Left renal cortex interstitium (tissue), 4 donors: ENCODE measurements at places on chromosomes 7 and 10.

DNA sequence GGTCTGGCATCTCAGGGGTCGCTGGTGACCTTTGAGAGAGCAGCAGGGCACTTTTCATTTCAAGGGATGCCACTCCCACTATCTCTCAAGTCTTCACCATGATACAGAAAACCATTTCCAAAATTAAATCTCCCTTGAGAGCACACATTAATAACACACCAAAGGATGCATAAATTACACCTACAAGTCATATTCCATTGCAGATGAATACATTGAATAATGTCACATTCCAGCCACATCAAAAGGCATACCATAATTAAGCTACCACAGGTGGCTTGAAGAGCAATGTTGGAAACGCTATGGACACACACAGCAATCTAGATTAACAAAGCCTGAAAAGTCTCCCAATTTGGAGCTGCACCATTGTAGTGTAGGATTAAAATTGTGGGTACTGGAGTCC lies 353.3 kb upstream of the ZMIZ1 start:
- no peak for DNase-seq

GRCh38 chr7:31811650-31812461 lies 124.8 kb downstream of the PPP1R17 start:
- no peak for DNase-seq

GRCh38 chr7:24665564-24666294 lies 91.5 kb downstream of the GSDME start:
- DNase-seq: peak; percentile 18

- DNase-seq: no peak
Measured at GRCh38 chr7:143733876-143734275, 23.6 kb downstream of the CTAGE6 start.

- DNase-seq: no peak
Measured at GRCh38 chr7:1512781-1513656, 8.8 kb upstream of the INTS1 start.

DNA sequence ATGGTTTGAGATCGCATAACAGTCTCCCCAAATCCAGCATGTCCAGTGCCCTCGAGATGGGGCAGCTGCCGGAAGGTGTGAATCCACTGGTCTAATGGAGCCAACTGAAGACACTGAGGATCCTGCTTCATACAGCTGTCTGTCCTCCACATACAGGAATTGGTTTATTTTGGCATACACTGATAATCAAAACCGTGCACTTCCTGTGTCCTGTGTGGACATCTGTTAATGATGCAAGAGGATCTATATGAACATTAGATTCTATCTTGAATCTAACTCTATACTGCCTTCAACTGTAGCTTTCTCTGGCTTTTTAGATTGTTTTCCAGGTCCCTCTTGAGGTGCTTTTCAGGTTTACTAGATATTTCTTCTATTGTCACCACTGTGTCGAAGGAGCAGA lies 3.0 kb upstream of the JAZF1 start:
- no peak for DNase-seq

GRCh38 chr7:139619367-139619657 lies 95.8 kb downstream of the CLEC2L start:
- DNase-seq: no peak

- DNase-seq: no peak
Measured at GRCh38 chr10:114065049-114065435, 21.4 kb downstream of the ADRB1 start.

DNA sequence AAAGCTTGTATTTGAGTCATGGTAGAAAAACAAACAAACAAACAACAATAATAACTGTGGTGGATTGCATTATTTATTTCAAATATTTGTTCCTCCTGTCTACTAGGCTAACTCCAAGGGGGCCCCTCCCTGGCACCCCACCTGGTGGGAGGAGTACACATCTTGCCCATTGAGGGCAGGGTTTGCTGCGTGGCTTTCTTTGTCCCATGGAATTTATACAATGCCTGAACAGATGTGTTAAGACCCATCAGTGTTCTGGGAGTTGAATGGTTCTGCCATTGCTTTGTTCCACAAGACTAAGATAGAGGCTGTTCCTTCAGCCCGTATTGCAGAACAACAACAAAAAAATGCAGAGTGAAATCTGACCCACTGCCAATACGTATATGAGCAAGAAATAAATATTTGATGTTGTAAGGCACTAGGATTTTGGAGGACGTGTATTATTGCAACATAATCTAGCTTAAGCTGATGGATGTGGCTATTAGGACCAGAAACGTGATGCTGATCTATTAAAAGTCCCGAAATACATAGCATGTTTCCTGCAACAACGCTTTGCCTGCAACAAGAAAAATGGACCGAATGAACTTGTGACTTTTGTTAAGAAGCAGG lies 119.1 kb upstream of the JCAD start:
- no peak for DNase-seq

DNA sequence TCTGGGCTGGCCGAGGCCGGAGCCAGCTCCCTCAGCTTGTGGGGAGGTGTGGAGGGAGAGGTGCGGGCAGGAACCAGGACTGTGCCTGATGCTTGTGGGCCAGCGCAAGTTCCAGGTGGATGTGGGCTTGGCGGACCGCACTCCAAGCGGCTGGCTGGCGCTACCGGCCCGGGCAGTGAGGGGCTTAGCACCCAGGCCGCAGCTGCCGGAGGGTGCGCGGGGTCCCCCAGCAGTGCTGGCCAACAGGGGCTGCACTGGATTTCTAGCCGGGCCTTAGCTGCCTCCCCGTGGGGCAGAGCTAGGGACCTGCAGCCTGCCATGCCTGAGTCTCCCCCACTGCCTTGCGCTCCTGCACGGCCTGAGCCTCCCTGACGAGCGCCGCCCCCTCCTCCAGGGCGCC lies 242.8 kb downstream of the CCSER2 start:
- DNase-seq: no peak

- DNase-seq: no peak
Measured at GRCh38 chr10:104614245-104614831, 26.8 kb upstream of the SORCS3 start.

GRCh38 chr10:74177140-74177677 lies 26.2 kb downstream of the ADK start:
- no peak for DNase-seq

- no peak for DNase-seq
Measured at GRCh38 chr7:123749537-123749857, 694 bp upstream of the WASL start.

DNA sequence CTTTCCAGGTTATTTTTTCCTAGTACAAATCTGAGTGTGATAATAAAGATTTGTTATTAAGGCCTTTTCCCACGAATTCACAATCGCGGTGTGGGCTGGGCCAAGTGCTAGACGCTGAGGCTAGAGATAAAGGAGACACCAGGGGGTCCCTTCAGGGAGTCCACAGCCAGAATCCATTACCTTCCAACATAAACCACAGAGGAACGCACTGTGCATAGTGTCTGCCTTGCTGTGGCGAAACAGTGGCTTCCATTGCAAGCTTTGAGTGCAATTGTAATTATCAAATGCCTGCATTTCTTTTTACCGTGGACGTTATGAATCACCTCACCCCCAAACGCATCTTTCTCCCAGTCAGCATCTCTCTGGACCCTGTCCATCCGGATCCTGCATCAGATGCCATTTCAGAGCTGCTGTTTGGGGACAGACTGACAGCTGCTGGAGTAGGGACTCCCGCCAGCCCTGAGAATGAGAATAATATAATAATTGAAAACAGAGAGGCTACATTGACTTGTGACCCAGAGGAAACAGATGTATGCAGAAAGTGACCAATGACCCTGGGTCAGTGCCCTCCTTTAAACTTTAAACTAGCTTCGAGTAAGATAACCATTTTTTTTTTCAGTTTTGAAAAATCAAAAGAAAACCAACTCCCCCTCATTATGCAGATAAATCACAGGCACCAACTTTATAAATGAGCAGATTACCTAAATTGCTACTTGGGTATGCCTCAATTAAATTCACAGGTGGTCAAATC lies 456.2 kb upstream of the NRP1 start:
- DNase-seq: no peak

GRCh38 chr7:148436571-148436970 lies 154.0 kb upstream of the C7orf33 start:
- no peak for DNase-seq

GRCh38 chr10:92413011-92413410 lies 122.0 kb downstream of the MARCHF5 start:
- DNase-seq: no peak

DNA sequence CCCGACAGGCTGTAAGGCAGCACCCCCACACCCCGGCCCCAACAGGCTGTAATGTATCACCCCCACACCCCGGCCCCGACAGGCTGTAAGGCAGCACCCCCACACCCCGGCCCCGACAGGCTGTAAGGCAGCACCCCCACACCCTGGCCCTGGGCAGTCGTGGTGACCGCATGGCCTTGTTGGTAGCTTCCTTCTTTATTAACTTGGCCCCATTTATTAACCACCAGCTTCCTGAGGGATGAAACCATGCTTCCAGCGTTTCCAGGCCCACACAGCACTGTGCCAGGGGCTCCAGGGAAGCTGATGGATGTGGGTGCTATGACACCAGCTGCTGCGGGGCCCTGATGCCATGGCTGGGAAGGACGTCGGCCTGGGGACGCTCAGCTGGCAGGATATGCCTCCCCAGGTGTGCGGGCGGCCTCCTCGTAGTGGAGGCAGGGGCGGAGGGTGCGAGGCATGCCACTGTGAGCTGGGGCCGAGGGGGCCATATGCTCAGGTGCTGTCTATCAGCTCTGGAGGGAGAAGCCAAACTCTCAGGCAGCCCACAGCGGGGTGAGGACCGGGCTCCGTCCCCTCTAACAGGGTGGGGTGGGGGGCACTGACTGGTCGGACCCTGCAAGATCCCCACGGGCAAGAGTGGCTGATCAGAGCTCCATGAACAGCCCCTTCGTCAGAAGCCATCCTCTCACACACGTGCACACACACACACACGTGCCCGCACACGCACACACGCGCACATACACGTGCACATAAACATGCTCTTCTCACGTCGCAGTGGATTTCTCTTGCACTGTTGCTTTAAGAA lies 311.0 kb downstream of the PTPRN2 start:
- DNase-seq: no peak

DNA sequence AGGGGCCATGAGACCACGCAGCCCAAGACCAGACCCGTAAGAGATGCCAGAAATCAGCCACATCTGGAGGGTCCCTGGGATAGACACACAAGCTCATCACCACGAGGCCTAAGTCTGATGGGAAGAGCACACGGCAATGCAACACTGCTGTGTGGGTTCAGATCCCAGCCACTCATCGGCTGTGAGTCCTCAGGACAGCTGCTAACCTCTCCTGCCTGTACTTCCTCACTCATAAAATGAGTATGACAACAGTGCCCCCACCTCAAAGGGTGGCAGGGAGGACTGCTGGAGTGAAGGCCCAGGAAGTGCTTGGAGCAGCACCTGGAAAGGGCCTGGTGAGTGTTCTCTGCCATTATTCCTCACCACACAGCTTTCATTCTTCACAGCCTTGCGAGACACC lies 60.9 kb downstream of the MAD1L1 start:
- no peak for DNase-seq

GRCh38 chr10:103599211-103599610 lies 105.7 kb downstream of the NEURL1 start:
- no peak for DNase-seq

DNA sequence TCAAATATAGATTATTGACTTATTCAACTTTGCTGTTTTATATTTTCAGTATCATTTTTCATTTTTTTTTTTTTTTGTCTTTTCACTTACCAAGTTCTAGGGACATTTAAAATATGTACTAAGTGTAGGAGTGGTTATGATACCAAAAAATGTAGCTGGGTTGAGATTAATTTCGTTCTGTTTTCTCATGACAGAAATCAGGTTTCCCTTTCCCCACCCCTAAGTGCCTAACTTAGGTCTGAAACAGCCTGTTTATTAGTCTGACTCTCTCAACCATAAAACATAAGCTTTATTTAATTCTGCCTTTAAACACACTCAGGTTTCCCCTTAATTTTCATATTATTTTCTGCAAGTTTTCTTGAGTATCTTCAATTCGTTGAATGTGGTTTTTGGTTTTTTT lies 22.1 kb downstream of the TMEM106B start:
- DNase-seq: no peak

GRCh38 chr10:95242581-95243317 lies 48.1 kb downstream of the PDLIM1 start:
- no peak for DNase-seq
